ENCODE measurements at places on chromosomes 1 and 21.

DNA sequence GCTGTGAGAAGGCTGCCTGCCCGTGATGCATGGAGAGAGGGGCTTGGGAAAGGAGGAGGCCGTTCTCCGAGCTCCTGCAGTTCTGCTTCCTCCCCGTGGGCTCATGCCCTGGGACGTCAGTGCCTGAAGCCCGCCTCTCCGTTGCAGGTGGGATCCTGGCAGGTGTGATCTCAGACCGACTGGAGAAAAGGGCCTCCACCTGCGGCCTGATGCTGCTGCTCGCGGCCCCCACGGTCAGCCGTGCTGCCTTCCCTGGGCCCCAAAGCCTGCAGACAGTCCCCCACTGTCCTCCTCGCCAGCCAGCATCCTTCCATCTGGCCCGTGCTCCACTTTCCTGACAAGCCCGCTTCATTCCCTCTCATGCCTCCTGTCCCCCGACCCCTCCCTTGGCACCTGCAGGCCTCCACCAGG is 50.9 kb downstream of the SLC37A1 start:
- DNase-seq: no peak

GRCh38 chr1:200776949-200777348 is 38.3 kb downstream of the CAMSAP2 start:
- no peak for DNase-seq

DNA sequence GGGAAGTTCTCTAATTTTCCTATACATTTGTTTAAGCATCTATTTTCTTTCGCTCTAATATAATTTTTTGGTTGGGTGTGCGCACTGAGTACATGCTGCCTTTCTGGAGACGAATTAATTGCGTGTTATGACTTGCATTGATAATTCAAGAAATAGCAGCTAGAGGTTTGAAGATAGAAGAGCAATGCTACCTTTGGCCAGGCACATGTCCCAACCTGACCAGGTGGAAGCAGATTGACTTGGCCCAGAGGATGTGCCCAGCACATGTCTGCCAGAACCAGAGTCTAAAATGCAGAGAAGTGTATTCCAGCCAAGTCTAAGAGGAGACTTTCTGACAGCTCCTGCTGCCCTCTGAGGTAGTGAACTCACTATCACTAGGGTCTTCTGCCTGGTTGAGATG is 114.3 kb downstream of the SLC35F3 start:
- no peak for DNase-seq

GRCh38 chr1:22870201-22870871 is 102.3 kb downstream of the LACTBL1 start:
- no peak for DNase-seq

- peak; percentile 30 for DNase-seq
These were observed 9.6 kb downstream of the DUSP23 start for GRCh38 chr1:159790237-159790917.

DNA sequence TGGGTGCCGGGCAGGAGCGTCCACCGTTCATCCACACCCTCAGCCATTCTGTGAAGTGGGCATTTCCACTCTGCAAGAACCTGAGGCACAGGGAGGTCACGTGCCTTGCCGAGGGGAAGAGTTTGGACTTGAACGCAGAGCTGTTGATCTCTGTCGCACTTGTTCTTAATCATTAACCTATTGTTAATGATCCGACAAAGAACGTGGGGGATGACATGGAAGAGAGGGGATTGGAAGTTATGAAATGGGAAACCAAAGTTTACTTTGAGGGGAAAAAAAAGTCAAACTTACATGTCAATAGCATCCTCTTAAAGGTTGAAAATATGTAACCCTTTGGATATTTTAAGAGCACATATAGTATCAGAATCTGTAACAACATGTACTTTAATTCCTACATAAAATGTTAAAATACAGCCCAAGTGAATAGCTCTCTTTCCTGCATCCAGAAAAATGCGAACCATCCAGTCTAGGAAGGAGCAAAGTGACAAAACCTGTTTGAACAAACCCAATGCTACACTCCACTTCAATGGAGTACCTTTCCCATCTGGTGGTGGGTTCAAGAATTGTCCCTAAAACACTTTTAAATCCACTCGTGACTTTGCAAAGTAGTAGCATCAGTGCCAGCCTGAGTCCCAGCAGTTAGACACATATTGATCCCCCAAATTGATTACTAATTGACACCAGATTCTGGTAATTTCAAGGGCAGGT is 75.5 kb downstream of the SETD4 start:
- DNase-seq: no peak

DNA sequence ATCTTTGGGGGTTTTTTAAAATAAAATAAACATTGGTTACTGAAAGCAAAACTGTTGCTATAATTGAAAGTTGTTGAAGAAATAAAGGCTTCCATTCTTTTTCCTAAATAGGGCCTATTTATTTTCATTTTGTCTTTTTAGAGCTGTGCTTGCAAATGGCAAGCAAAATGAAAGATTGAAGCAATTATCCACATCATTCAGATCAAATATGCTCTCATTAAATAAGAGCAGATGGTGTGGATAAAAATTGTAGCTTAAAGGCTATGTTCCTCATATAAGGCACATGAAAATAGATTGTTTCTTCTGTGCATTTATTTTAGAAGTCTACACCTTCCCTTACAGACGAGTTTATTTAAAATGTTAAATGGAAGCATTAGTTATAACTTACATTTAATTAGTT is 1317.7 kb downstream of the MRPL39 start:
- DNase-seq: no peak

DNA sequence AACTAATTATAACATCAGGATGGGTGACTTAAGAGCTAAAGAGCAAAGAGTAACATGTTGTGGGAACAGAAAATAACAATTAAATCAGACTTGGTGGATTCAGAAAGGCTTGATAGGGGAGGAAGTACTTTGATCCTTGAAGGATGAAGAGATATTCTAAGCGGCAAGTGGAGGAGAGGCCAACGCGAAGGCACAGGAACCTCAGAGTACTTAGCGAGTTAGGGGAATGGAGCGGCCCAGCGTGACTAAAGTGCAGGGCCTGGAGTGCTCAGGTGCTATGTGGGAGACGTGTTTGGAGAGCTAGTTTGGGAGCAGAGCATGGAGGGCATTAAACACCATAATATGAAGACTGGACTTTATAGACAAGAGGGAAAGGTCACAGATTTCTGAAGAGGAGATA is 64.3 kb downstream of the ADCY10 start:
- DNase-seq: no peak

- no peak for DNase-seq
These were observed 182.7 kb upstream of the VAMP3 start for GRCh38 chr1:7588457-7588827.

DNA sequence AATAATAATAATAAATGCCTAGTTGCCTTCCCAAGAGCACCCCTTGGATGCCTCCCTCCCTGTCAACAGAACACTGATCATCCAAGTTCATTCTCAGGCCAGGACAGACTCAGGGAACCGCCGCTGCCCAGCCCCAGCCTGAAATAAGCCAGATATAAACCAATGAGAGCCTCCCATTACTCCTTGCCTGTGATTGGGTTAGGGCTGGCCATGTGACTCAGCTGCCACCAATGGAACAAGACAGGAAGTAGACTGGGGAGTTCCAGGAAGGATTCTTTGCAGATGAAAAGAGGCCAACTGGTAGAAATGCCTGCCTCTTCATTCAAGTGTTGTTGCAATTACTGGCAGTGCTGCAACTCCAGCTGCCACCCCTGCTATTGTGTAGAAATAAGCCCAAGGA is 146.4 kb upstream of the TIAM1 start:
- no peak for DNase-seq

GRCh38 chr1:158951956-158952355 is 20.6 kb downstream of the PYHIN1 start:
- DNase-seq: no peak

GRCh38 chr1:55943721-55944435 is 635.5 kb downstream of the PLPP3 start:
- DNase-seq: no peak

- DNase-seq: no peak
These were observed 131.9 kb downstream of the CYYR1 start for GRCh38 chr21:26441149-26441548.

GRCh38 chr1:155008015-155008941 is 5.7 kb downstream of the ZBTB7B start:
- DNase-seq: no peak

DNA sequence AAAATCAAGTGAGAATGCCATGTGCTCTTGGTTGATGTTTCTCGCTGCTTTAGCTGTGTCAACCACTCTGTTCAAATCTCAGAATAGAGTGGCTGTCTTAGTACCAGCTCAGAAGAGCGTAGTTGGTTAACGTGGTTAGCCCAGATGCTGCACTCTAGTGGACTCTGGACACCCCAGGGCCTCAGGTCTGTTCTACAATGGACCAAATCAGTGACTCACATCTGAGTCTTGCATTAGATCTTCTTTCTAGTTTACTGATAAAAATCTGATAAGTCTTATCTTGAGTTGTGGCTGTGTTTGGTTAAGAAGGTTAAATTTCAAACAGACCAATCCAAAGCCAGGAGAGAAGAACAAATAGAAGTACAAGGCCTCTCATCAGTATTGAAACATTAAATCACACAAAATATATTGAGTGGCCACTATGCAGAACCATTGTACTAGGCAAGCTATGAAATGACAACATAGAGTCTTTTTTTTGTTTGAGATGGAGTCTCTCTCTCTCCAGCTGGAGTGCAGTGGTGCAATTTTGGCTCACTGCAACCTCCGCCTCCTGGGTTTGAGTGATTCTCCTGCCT is 104.1 kb downstream of the NR5A2 start:
- no peak for DNase-seq

DNA sequence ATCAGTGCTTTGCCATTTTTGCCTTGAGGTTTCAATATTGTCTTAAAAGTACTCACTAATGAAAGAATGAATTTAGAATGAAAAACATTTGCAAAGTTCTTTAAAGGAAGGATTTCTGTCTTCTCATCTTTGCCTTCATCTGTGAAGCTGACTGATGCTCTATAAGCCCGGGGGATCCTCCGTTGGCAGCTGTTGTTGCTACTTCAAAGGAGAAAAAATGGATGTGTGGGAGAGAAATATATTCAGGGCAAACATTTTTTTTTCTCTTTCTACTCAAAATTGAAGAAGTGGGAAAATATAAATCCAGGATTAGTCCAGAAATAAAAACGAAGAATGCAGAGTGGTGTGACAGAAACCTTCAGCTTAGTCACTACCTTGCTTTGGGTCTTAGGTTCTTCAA is 142.5 kb downstream of the OLFM3 start:
- no peak for DNase-seq

DNA sequence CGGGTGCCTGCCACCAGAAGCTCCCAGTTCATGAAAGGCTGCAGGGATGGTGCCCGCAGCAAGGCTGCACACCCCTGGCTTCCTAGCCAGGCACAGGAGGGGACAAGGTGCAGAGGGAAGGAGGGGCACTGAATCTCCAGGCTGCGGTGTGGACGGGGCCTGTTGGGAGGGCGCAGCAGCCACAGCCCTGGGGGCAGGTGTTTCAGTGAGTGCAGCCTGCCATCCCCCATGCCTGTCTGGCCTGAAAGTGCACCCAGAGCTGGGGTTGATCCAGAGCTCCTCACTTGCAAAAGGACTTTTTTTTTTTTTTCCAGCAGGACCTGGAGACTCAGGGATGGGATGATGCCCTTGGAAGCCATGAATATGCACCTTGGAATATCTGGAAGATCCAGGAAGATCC is 153.7 kb upstream of the C1orf174 start:
- no peak for DNase-seq

GRCh38 chr1:53285969-53286760 is 41.7 kb downstream of the LRP8 start:
- DNase-seq: no peak

- no peak for DNase-seq
These were observed 92.8 kb downstream of the PIK3R3 start for GRCh38 chr1:46039571-46040052.

DNA sequence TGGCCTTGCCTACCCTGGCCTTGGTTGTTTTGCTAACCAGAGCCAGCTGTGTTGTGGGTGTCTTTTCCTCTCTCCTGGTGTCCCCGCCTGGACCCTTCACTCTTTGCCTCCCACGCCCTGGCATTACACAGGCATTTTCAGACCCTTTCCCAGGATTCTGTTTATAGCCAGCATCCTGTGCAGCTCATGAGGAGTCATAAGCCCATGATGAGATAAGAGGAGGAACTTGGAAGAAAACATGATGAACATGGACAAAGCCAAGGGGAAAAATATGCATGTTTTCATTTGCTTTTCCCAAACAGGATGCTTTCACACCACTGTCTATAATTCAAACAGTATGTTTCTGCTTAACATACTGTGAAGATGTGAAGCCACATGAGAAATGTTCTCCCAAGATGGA is 18.7 kb upstream of the WARS2 start:
- no peak for DNase-seq

DNA sequence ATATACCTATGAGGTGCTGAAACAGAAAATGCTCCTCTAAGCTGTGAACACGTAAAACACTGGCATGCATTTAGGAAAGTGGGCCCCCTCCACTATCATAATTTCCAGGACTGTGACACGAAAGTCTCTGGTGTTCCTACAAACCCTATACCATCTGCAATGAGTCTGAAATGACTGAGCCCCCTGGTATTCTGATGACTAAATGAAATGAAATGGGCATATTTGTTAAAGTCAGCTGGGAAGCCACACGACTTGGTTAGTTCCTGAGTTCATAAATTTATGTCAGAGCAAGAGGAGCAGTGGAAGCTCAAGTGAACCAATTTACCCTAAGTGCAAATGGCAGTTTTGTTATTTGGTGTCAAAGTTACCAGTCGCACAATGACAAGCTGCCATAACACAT is 182.3 kb downstream of the KCTD3 start:
- DNase-seq: no peak

GRCh38 chr1:234600418-234601281 is 9.3 kb downstream of the IRF2BP2 start:
- DNase-seq: no peak

GRCh38 chr1:41689139-41689538 is 204.7 kb upstream of the EDN2 start:
- no peak for DNase-seq

DNA sequence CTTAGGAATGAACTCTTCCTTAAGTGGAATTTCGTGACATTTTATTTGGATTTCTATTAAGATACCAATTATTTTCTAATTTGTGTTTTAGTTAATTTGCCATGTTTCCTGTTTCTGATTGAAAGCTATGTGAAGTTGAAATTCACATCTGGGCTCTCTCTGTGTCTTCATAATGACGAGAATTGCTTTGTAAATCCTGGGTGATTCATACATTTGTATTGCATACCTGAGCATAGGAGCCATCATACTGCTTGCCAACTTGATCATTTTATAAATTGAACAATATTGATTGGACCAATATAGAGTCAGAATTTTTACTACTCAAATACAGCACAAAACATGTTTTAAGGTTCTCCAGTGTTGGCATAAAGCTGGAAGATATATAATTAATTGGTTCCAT is 817.9 kb downstream of the BRINP3 start:
- no peak for DNase-seq

DNA sequence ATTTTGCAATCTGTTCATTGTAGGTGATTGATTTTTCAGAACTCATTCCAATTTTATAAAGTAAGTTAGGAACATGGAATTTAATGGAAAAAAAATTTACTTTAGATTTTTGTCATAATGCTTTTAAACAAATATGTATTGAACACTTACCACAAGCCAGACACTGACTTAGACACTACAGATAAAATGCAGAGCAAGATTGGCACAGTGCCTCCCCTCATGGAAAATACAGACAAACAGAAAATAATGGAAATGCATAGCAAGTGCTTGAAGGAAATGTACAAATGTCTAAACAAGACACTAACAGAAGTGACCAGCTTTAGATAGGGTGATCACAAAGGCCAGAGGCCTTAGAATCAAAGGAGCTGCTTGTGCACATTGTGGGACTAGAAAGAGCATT is 260.5 kb upstream of the ADGRL2 start:
- DNase-seq: no peak

Data from CD4-positive, alpha-beta T cell treated with Interleukin-1 beta for 1 hour (primary cell).